Non-pigmented ciliary epithelial cell (primary cell): ENCODE measurements at places on chromosomes 1 and 21.

DNA sequence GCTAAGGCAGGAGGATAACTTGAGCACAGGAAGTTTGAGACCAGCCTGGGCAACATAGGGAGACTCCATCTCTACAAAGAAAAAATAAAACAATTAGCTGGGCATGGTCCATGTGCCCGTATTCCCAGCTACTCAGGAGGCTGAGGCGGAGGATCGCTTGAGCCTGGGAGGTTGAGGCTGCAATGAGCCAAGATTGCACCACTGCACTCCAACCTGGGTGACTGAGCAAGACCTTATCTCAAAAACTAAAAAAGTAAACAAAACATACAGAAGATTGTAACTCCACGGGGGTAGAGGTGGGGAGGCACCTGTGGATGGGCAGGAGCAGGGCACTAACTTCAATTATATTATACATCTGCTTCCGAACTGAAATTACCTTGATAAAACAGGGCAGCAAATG lies 4.6 kb downstream of the S100B start:
- DNase-seq, result no peak

GRCh38 chr1:10007169-10007568 lies 10.1 kb downstream of the RBP7 start:
- no peak for DNase-seq

DNA sequence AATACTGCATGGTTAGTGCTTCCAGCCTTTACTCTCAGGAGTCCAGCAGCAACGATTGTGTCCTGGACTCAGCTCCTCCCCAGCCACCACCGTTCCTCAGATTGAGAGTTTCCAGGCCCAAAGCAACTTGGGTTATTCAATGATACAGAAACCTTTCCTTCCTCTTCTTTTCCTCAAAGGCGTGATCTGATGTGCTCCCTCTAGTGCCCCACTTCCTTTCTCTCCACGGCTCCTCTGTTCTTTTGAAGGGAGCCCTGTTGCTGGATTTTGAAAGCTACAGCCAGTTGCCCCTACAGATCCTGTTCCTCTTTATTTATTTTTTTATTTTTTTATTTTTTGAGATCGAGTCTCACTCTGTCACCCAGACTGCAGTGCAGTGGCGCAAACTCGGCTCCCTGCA lies 14.1 kb downstream of the CRP start:
- DNase-seq, result no peak

GRCh38 chr1:56877973-56878372 lies 23.4 kb downstream of the C8A start:
- DNase-seq, result no peak
